ENCODE measurements at places on chromosomes 4 and X. TPM values are rescaled to one million over a fixed set of nuclear protein-coding genes. Genes with fewer than 3 reads are reported as not detected.

- no peak for DNase-seq
Measured at GRCh38 chr4:48767055-48767929, 12.8 kb downstream of the FRYL start.

TRPC5OS gene
- total RNA-seq, result not detected

TRIM2 gene
- 22.6 TPM for total RNA-seq

- no peak for DNase-seq
Measured at GRCh38 chr4:75512386-75513211, 1.6 kb downstream of the RCHY1 start.

- DNase-seq, result no peak
Measured at GRCh38 chrX:15988661-15989603, 134.3 kb upstream of the AP1S2 start.

Data from left cardiac atrium (tissue), 4 donors.